CMK (cell line): ENCODE measurements at places on chromosomes 2 and 18.

DNA sequence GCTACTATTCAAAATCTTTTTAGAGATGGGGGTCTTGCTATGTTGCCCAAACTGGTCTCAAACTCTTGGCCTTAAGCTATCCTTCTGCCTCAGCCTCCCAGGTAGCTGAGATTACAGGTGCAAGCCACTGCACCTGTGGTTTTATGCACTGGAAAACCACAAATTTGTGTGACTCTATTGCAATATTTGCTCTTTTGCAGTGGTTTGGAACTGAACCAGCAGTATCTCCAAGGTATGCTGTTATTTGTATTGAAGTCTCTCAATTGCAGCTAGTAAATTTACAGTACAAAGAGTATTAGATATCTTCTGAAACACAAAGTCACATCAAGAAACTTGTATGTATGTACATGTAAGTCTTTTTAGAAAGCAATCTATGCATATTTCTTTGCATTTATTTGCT is 46.2 kb downstream of the PPP4R1 start:
- no peak for DNase-seq

DNA sequence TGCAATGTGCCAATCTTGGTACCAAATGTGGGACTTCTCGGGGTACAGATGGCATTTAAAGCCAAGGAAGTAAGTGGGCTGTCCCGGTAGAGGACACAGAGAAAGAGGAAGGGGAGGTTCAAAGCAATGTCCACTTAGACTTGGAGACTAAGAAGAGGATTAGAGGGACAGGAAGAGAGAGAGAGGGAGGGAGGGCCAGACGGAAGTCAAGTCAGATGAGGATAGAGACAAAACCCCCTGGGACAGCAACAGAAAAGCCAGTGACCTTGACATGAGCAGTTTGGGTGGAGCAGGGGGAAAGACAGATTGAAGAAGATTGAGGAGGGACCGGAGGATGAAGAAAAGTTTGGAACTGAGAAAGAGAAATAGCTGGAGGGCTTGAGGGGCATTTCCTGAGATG is 164.5 kb downstream of the NCK2 start:
- no peak for DNase-seq

- no peak for DNase-seq
These were observed 148.7 kb downstream of the CABLES1 start for GRCh38 chr18:23283916-23284430.

DNA sequence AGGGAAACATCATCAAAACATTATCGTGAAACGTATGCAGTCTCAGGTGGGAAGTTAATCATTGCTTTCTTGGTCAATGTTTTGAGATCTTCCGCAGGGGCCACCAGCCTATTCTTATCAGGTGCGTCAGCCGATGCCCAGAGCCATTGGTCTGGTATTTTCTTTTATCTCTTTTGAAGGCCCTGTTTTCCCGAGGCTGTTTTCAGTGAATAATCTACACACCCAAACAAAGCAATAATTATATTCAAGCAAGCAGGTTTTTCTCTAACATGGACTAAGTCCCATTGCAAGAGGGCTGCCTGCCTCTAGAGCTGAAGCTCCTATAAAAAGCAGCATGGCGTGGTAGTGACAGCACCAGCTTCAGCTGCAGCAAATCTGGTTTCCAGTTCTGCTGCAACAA is 430.0 kb upstream of the ID2 start:
- no peak for DNase-seq

GRCh38 chr2:179393481-179393880 is 128.8 kb upstream of the SESTD1 start:
- no peak for DNase-seq

DNA sequence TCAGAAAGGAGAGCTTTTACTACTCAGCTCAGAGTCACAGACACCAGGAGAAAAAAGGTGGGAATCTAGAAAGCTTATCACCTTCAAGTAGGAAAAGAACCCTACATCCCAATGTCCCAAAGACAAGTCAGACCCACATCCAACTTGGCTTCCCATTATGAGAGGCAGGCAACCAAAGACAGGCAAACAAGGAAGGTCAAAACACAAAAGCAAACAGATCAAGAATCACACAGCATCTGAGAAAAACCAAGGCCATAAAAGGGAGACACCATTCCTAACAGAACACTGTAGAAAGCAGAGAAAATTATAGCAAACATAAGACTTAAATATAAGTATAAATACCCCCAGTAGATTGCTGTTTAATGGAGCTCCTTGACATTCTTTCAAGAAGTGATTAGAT is 40.7 kb downstream of the SLC3A1 start:
- no peak for DNase-seq

DNA sequence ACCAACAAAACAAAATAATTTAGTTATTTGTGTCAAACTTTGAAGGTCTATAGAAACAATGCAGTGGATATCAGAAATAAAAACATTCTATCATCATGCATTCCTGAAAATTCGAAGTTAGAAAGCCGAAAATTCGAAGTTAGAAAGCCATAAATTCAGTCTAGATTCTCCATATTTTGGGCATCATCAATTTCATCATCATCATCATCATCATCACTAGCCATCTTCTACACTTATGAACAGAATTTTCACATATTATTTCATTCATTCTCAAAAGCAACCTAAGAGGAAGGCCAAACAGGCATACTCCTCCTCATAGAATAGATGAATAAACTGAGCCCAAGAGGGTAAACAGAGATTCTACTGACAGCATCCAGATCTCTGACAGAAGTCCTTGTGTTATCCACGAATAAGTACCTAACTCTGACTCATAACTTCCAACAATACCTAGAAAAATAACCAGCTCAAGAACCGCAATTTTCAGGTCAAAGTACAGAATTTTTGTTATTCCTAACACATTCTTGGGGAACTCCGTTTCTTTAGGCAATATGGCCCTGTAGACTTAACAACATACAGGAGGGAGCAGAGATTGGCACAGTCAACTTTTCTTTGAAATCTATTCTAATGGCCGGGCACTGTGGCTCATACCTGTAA is 84.7 kb downstream of the TCF4 start:
- DNase-seq = no peak

DNA sequence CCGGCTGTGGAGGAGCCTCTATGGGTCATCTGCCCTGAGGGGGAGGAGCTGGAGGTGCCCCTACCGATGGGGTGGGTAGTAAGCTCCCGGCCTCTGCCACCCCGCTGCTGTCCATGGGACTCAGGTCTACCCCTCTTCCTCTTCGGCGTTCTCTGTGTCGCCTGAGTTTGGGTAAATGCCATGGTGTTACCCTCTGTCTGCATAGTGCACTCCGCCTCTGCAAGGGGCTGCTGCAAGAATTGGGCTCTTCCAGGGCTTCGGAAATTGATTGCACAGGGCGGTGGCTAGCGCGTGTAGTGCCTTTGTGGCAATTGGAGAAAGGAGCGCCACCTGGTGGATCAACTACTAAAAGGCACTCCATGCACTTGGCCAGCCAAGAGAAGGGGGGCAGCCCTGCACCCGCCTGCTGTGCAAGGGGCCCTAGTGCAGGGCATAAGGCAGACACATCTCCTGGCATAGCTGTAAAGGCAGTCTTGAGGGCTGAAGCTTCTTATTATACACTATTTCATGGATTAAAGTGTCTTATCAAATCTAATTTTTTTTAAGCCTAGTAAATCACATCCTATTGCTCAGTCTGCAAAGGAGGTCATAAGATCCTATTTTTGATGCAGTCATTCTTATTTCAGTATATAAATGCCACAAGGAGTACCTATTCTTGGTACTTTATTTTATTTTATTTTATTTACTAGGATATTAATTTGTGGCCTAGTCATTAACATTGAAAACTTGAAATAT is 308.9 kb downstream of the PDE11A start:
- DNase-seq = peak; percentile 68

DNA sequence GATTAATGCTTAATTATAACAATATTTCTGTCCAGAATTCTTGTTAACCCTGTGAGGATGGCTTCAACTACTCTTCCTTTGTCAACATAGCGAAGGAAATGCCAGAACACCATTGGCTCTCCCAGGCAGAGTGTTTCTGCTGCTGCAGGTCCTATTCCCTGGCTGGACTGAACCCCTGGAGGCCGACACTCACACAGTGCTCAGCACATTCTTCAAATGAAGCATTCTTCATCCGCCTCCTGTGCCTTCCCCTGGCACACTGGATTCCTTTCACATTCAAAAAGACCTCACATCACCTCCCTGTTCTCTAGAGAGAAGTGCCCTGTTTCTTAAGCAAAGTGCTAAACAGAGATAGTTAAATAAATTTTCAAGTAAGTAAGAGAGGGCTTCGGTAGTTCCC is 187.3 kb upstream of the MSH6 start:
- no peak for DNase-seq

GRCh38 chr2:150182566-150183235 is 304.8 kb downstream of the RND3 start:
- no peak for DNase-seq

GRCh38 chr2:201228271-201228911 is 31.9 kb upstream of the CASP8 start:
- no peak for DNase-seq

- DNase-seq = no peak
These were observed 37.0 kb downstream of the TPRKB start for GRCh38 chr2:73700131-73700611.

GRCh38 chr2:204051476-204051875 is 114.9 kb downstream of the ICOS start:
- no peak for DNase-seq

DNA sequence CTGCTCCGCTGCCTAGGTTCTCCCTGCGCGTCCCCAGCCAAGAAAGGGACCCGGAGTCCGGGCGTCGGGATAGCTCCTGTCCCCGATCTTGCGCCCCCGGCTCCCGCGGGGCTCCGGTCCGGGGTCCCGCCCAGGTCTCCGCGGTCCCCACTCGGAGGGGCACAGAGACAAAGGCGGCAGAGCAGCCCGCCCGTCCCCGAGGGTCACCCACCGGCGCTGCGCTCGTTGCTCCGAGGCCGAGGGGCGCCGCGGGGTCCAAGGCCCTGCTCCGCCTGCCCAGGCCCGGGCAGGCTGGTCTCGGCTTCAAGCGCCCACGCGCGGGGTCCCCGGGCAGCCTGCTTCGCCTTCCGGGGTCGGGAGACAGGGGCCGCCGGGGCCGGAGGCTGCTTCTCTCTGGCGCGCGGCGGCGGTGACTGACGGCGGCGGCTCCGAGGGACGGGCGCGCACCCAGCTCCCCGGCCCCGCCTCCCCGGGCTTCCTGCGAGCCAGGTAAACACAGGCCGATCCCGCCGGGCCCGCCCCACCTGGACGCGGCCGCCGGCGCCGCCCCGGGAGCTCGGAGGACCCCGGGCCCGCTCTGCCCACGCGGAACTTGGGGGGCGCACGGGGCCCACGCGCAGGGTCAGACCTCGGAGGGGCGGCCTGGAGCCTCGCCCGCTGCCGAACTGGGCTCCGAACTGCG is at the start of gene MBP:
Gene MBP (minus strand): TSS at position 415 of the 682 bp plus-strand sequence. CDS start 27,522 bp downstream, outside the sequence.
- DNase-seq = no peak

- no peak for DNase-seq
These were observed 658.4 kb downstream of the NYAP2 start for GRCh38 chr2:226057914-226058313.

DNA sequence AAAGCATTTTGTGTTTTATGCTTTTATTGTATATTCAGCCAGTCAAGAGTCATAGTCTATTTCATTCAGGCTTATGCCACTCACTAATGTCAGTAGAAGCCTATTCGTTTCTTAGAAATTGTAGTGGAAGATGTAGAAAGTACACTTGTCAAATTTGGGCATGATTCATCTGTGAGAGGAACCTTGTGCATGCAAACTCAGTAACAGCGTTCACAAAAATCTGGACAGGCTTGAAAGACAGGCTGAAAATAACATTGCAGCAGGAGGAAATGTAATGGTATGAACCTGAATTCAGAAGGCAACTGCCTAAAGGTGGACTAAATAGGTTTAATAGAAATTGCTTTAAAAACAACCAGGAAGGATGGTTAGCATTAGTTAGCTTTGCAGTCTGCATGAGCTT is 213.5 kb downstream of the CMPK2 start:
- DNase-seq = no peak

- no peak for DNase-seq
These were observed 153.8 kb downstream of the AQP4 start for GRCh38 chr18:26711756-26712155.
